ENCODE measurements at places on chromosomes 2 and 18. TPM values are rescaled to one million over a fixed set of nuclear protein-coding genes. Genes with fewer than 3 reads are reported as not detected.

DNA sequence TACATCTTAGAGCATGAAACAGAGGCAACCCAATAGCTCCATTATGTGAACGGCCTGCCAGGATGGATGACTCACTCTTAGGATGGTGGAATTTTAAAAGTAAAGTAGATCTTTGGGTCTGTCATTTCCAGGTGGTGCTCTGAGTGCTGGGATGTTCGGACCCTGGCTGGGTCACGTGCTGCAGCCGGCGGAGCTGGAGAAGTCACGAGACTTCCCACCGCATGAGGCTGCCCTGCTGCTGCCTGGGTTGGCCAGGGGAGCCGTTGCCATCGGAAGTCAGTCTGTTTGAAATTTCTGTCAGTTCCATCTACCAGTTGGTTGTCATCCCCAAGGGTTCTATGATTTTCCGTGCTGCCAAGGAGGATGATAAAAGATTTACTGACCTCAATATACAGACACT is 93.3 kb upstream of the ALKAL2 start:
- DNase-seq, result no peak

CYTIP gene
- 3.4 TPM for total RNA-seq

- no peak for DNase-seq
Observed at GRCh38 chr2:241501099-241501541, 7.3 kb downstream of the STK25 start.

- no peak for DNase-seq
Observed at GRCh38 chr2:64696636-64697035, 42.9 kb upstream of the SERTAD2 start.

GRCh38 chr18:7467708-7468466 is 99.2 kb upstream of the PTPRM start:
- DNase-seq, result no peak

SERPINB11 gene
- 3.5 TPM for total RNA-seq

DNA sequence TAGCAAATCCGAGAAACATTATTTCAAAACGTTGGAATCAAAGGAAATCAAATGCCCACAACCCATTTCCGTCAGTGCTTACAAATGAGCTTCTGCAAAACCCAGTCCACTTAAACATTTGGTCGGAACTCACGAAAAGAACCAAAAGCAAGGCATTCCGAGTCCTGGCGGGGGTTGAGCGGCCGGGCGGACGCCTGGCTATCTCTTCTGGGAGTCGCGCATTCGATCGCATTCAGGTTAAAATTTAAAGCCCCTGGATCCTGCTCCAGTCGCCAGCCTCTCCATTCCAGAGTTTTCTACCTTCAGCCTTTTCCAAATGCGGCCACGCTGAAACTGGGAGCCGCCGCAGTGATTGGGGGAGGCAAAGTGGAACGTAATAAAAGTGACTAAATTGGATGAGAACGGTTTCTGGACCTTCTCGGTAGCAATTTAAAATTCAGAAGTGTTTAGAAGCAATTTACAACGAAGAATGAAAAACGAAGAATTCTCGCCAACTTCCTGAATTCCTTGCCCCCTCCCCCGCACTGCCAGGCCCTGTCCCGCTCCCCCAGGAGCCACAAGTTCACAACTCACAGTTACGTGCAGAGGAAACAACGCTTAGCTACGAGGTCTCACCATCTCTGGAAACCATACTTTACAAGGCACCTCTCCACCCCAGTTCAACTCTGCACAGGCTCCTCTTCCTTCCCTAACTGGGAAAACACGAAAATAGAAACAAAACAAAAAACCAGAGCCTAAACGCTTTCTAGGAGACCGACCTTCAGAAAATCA is 1.7 kb upstream of the GATA6 start:
- no peak for DNase-seq

DNA sequence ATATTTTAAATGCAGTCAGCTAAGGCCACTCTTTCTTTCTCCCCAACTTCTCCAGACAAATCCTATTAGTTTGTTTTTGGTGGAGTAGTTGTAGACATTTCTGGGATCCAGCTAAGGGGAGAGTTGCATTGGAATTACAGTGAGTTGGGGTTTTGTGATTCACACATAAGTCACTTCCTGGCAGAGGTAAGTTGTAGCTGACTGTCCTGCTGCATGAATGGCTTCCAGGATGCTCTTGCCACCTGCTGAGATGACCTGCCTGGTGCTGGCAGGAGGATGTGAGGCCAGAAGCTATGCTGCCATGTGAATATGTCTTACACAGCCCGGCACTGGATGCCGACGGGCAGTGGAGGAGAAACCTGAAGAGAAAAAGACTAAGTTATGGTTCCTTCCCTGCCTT is 243.7 kb downstream of the TDRD15 start:
- no peak for DNase-seq

GPR45 gene
- total RNA-seq, result not detected

DNA sequence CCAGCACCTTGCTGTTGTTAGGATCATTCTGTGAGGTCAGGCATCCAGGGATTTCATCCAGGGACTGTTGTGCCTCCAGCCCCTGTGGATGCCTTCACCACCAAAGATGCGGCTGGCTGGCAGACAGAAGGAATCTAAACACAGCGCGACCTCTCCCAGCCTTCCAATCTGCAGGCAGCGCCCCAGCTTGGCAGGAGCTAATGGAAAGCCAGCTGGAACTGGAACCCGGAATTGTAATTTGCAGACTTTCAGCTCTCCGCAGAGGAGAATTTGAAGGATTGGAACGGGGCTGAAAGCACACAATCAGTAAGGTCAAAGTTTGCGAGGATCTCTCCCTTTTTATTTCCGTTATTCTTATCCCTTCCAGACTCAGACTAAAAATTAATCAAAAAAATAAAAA is 127.8 kb downstream of the TRIB2 start:
- no peak for DNase-seq

MYO7B gene
- total RNA-seq, result 0.11 TPM

DNA sequence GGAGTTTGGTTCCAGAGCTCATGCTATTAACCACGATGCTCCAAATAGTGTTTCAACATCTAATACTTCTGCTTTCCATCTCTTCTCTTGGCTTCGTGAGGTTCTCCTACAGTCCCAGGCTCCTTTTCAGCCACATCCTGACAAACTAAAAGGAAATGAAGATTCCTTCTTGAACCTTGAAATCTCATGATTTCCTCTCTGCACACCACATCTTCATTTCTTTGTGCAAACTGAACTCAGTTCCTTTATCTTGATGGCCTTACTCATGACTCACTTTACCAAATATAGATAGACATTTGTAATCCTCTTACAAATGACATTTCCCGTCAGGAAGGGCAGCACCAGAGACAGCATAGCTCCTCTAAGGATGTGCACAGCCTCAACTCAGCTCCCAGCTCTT is 50.0 kb upstream of the ITGA4 start:
- no peak for DNase-seq

GRCh38 chr2:62653582-62654422 is 51.7 kb upstream of the EHBP1 start:
- DNase-seq, result no peak

DNA sequence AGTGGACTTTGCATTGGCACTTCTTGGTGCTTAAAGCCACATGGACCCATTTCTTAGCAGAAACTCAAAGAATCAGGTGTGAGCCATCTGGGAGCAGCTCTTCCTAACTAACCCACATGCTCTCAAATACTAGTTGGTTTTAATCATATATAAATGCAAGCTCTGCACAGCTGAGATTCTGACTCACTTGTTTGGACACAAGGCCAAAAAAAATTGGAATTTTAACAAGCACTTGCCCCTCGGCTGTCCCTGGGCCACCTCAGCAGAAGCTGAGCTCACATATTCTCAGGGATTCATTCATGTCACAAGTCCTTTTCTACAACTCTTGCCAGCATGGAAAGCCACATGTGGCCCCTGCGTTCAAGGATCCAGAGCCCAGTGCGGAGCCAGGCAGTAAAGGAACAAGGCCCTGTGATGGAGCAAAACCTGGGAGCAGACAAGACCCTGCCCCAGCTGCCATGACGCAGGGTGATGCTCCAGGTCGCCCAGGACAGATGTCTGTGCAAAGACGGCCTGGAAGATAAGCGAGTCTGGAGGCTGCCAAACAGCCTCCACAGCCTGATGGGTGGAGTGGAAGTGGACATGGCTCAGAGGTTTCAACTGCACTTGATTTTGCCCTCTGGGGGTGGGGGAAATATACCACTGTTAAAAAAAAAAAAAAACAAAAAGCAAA is 266.5 kb downstream of the EIPR1 start:
- no peak for DNase-seq

GRCh38 chr2:132958887-132959286 is 288.9 kb upstream of the LYPD1 start:
- DNase-seq, result no peak

CXCR4 gene
- total RNA-seq, result 20.8 TPM

DNA sequence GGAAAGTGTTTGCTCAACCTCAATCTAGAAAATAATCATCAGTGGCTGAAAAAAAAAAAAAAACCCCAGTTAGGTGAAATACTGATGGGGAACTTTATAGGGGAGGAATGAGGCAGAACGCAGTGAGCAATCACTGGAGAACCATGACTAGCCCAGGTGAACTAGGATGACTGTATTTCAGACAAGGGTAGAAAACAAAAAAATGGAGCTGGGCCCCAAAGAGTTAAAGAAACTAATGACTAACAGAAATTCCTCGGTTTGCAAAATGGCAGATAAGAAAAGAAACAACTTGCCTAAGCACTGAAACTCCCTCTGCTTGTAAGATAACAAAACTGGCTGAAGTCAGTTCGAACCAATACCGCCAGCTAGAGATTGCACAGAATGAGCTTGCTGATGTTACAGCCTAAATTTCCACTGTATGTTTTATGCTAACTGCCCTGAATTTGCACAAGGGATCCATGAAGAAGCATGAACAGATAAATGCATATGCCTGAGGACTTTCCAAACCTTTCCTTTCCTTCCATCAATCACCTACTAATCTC is 245.9 kb downstream of the METTL4 start:
- no peak for DNase-seq

FTCDNL1 gene
- 0.85 TPM for total RNA-seq

- DNase-seq, result no peak
Observed at GRCh38 chr18:58792086-58792485, 72.6 kb upstream of the ZNF532 start.

- DNase-seq, result no peak
Observed at GRCh38 chr18:9730786-9731185, 22.7 kb downstream of the RAB31 start.

LYPD6 gene
- 16.9 TPM for total RNA-seq

GAL3ST2 gene
- total RNA-seq, result not detected

DNA sequence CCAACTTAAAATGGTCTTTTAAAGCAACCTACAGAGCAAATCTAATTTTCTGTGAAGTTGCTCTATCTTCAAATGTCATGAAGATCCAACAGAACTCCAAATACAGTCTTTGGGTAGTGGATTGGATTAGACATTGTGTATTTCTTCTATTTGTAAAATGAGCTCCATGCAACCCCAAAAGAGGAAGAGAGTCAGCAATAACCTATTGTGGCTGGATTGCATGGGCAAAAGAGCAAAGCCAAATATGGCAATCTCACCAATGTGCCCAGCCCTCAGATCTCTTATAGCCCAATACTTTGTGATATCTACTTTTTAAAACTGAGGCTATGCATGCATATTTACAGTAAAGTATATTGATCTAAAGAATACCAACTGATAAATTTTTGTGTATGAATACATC is 146.3 kb downstream of the TXNL1 start:
- no peak for DNase-seq

- no peak for DNase-seq
Observed at GRCh38 chr2:199461711-199462346, 4.1 kb upstream of the SATB2 start.

CENPA gene
- total RNA-seq, result 6.1 TPM

- no peak for DNase-seq
Observed at GRCh38 chr2:30769481-30769780, 37.8 kb downstream of the CAPN13 start.

M1AP gene
- total RNA-seq, result 0.21 TPM

- no peak for DNase-seq
Observed at GRCh38 chr18:24104486-24104885, 34.4 kb upstream of the CABYR start.

DNA sequence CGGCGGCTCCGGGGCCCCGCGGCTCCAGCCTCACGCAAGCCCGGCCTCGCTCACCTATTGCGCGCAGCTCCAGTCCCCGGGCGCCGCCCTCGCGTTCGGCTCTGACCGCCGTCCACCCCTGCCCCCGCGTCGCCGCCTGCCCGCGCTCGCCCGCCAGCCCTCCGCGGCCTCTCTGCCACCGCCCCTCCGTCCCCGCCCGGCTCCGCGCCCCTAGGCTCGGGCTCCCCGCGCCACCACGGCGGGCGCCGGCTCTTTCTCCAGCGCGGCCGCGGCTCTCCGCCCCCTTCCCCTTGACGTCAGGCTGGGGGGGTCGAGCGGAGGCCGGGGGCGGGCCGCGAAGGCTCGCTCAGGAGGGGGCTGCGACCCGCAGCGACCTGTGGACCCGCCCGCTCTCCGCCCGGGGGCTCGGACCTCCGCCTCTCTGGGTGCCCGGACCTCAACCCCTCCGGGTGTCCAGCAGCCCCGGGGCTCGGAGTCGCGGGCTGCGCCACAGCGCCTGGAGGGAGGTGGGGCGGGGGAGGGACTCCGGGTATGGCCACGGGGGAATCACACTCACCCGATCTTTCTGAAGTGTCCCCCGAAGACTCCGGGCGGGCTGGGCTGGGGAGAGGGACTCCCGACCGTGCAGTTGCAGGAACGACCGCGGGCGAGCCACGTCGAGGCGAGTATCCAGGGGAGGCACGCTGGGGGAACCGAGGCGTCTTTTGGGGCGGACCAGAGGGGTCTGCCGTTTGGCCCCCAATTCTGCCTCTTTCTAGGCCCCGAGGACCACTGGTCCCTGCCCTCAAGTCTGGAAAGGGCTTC is at the start of gene SEMA4C:
Gene SEMA4C, minus strand, starts transcription at position 259 of the 804 bp plus-strand sequence. CDS start 2,194 bp downstream, outside the sequence.
- DNase-seq, result no peak

- DNase-seq, result no peak
Observed at GRCh38 chr2:51301381-51301780, 269.4 kb upstream of the NRXN1 start.

DNA sequence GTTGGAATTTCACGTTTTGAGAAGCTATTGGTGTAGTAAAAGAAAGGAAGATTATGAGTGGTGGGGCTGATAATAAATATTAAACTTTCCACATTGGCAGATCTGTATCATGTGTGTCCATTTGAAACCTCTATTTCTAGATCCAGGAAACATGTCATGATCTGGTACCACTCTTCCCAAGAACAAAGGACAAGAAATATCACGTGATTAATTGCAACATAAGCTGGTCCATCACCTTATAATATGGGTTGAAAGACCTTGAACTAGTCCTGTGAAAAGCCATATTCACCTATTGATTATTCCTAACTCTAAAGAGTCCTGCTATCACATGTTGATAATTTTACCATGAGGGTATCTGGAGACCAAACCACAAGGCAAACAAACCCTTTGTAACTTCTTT is 335.3 kb upstream of the SMIM21 start:
- DNase-seq, result no peak

CABLES1 gene
- 14.6 TPM for total RNA-seq

- no peak for DNase-seq
Observed at GRCh38 chr2:5367321-5367720, 324.9 kb upstream of the SOX11 start.

GRCh38 chr2:75710220-75710576 is 517 bp downstream of the GCFC2 start:
- no peak for DNase-seq

DNA sequence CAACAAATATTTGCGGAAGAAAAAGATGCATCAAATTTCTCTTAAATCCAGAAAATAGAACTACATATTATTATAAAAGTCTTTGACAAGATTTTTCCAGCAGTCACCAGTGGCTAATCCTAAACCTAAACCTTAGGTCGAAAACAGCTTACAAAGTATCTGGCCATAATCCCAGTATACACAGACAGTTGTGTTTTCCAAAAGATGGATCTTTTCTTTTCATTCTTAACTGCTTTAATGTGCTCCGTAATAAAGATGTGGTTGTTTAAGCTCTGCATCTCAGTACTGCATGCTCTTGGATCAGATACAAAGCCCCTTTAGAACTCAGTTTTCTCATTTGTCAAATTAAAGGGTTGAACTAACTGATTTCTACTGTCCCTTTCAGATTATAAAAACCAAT is 247.8 kb downstream of the TXNL1 start:
- no peak for DNase-seq

PTPN18 gene
- 28.6 TPM for total RNA-seq

All from urinary bladder (tissue), 4 donors.